ENCODE measurements at places on chromosomes 1 and 21.

DNA sequence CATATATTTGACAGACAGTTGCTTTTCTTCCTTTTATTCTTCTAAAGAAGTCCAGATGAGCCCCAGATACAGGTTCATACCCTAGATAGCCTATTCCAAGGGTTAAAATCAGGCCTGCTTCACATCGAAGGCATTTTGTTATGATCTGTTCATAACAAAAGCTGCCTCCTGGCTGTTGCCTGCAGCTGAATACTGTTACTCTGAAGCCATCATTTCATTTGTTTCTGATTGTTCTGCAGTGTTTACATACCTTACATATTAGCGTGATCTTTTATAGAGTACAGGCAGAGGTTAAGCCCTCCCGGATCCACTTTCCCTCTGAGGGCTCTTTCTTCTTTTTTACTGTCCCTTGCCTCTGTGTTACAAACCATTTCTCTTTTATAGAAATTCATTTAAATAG, 219.0 kb upstream of the HOOK1 start:
- DNase-seq = no peak

DNA sequence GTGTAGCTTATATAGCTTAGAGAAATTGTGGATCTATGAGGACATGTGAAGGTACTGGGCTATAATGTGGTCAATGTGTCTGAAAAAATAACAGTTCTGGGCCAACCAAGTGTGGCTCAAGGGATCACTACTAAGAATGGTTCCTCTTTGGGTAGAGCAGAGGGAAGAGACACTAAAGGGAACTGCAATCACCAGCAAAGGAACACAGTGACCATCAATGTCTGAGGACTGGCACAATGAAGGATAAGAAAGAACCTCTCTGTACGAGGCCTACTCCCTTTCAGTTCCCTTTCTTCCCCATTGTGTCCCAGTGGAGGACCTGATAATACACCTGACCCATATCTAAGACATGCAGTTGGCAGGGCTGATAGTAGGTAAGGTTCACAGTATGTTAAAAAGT, 89.9 kb upstream of the JAK1 start:
- DNase-seq = no peak

- DNase-seq = no peak
These were observed 32.7 kb downstream of the TM2D1 start for GRCh38 chr1:61692155-61692800.

DNA sequence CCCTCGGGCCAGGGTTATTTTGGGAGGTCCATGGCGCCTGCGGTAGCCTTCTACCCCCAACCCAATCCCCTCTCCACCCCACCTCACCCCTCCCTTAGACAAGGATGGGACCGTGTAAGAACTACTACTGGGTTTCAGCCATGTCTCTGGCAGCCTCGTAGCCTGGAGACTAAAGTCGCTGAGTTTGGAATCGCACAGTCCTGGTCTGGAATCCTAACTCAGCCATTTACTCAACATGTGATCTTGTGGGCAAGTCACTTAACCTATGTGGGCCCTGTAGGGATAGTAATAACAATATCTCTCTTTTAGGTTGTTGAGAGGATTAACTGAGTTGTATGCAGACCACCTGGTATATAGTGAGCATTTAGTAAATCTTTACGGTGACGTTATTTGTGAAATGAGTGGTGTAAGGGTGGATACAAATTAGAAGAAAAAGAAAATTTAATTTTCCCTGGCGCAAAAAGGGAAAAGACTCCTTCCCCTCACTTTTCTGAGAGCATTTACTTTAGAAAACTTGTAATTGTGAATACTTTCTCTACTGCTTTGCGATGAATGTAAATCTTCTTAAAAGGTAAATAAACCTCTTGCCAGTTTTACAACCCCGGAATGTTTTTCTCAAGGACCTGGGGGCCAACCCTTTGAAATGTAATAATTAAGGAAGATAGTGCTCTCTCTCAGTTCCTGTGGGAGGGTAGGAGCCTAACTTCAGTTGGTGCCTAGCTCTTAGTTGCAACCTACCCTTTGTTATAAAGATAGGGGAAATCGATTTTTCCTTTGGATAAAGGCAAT, 615 bp upstream of the MRPS15 start:
- no peak for DNase-seq

DNA sequence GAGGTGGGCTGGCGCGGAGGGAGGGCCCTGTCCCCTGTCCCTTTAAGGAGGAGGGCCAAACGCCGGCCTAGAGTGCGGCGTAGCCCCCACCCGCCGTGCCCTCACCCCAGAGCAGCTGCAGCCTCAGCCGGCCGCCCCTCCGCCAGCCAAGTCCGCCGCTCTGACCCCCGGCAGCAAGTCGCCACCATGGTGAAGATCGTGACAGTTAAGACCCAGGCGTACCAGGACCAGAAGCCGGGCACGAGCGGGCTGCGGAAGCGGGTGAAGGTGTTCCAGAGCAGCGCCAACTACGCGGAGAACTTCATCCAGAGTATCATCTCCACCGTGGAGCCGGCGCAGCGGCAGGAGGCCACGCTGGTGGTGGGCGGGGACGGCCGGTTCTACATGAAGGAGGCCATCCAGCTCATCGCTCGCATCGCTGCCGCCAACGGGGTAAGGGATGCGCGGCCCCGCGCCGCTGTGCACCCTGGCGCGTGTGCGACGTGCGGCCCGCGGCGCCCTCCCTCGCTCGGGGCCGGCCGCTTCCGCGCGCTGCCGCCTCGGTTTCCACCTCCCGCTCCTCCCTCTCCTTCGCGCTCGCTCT, at the start of gene PGM1:
Gene PGM1, plus strand, starts transcription at position 109 of the 583 bp plus-strand sequence. Its CDS starts 78 bp downstream, at position 187.
- DNase-seq = peak; percentile 49

Data from activated CD4-positive, alpha-beta T cell treated with anti-CD3 and anti-CD28 coated beads, Interleukin-2, amount 50 U/mL, for 24 hours (primary cell).